ENCODE measurements at places on chromosomes 7 and 10. TPM values are rescaled to one million over a fixed set of nuclear protein-coding genes. Genes with fewer than 3 reads are reported as not detected.

- no peak overlapping the region for H3K27ac ChIP-seq
- no peaks in the 10 kb centered on the region for H3K27me3 ChIP-seq
- H3K4me1 ChIP-seq, result peaks cover 34% of the 10 kb centered on the region
- no peak overlapping the region for H3K4me3 ChIP-seq
- ATAC-seq, result no peak
Measured at GRCh38 chr7:139091677-139091996, 17.9 kb downstream of the ZC3HAV1 start.

DNA sequence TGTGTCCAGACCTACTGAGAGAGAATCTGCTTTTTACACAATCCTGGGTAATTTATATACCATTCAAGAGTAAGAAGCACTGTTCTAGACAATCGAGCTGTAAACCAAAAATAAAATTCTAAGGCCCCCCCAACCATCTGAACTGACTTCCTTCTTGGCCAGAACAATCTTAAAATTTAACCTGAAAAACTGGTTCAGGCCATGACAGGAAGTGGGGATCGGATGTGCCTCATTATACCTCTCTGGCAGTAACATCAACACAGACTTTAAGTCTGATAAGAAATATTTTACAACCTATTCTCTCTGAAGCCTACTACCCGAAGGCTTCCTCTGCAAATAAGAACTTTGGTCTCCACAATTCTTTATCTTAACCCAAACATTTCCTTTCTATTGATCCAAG, 75.2 kb upstream of the KIF5B start:
- no peak for ATAC-seq
- no peaks in the 10 kb centered on the region for H3K4me1 ChIP-seq
- no peaks in the 10 kb centered on the region for H3K27me3 ChIP-seq
- H3K4me3 ChIP-seq, result no peak overlapping the region
- H3K27ac ChIP-seq, result no peak overlapping the region

- ATAC-seq, result no peak
- H3K27ac ChIP-seq, result no peak overlapping the region
- H3K27me3 ChIP-seq, result peaks cover 7% of the 10 kb centered on the region
- H3K4me1 ChIP-seq, result no peaks in the 10 kb centered on the region
Measured at GRCh38 chr7:4824120-4824775, 37.6 kb downstream of the PAPOLB start.

CYP2C8 gene
- not detected for total RNA-seq

CRYGN gene
- not detected for total RNA-seq
